Uterus (tissue), 4 donors: ENCODE measurements at places on chromosomes 2 and 18. TPM values are rescaled to one million over a fixed set of nuclear protein-coding genes. Genes with fewer than 3 reads are reported as not detected.

DNA sequence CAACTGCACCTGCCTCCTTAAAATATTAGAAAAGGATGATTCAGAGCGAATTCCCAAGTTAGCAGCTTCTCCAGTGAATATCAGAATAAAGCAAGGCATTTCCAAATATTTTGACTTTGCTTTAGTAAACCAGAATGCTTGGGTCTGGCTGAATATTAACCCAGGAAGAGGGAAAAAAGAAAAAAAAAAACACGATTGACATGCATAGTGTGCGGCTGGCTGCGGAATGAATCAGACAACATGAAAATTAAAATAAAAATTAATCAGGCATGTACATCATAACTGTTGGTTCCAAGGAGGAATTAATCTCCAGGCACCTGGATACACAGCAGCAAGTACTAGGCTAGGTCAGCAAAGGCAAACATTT lies 105.8 kb upstream of the NCKAP5 start:
- no peak for DNase-seq

- no peak for DNase-seq
Observed at GRCh38 chr2:6523476-6523875, 342.2 kb downstream of the CMPK2 start.

- no peak for DNase-seq
Observed at GRCh38 chr2:15695582-15696330, 104.1 kb downstream of the DDX1 start.

- no peak for DNase-seq
Observed at GRCh38 chr2:57534358-57534757, 512.2 kb upstream of the VRK2 start.

- no peak for DNase-seq
Observed at GRCh38 chr18:22031611-22032010, 137.8 kb upstream of the GATA6 start.

GRCh38 chr2:201006704-201007103 lies 43.2 kb upstream of the ORC2 start:
- DNase-seq = no peak

DNA sequence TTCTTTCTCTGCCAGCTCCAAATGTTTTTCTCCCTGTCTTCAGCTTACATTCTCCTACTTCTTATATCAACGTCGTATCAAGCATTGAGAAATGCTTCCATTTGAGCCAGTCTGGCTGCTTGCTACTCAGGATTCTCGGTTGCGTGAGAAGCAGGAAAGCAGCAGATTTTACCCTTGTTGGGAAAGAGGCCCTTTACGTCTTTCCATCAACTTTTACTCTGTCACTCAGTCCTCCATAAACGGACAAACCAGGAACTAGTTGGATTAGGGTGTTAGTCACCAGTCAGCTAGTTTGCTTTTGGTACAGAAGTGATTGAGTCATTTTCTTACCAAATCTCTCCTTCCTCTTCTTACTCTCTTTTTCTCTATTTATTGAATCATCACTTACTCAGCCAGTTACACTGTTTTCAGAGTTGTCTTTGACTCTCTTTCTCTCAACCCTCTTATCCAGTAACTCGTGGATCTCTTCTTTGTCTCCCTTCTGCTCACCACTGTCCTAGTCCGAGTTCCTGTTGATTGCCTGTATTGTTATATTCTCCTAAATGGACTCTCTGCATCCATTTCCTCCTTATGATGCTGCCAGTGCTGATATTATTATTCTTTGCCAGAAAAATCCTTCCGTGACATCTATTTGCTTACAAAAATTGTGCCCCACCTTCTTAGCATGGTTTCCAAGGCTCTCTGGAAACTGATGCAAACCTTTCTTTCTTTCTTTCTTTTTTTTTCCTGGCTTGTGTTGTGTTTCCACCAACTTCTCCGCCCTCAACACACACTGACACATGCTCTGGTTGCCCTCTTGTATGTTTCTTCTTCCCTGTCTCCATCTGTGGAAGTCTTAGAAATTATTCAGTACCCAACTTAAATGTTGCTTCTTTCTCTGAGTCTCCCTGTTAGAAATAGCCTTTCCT lies 61.5 kb downstream of the VRK2 start:
- no peak for DNase-seq

DNA sequence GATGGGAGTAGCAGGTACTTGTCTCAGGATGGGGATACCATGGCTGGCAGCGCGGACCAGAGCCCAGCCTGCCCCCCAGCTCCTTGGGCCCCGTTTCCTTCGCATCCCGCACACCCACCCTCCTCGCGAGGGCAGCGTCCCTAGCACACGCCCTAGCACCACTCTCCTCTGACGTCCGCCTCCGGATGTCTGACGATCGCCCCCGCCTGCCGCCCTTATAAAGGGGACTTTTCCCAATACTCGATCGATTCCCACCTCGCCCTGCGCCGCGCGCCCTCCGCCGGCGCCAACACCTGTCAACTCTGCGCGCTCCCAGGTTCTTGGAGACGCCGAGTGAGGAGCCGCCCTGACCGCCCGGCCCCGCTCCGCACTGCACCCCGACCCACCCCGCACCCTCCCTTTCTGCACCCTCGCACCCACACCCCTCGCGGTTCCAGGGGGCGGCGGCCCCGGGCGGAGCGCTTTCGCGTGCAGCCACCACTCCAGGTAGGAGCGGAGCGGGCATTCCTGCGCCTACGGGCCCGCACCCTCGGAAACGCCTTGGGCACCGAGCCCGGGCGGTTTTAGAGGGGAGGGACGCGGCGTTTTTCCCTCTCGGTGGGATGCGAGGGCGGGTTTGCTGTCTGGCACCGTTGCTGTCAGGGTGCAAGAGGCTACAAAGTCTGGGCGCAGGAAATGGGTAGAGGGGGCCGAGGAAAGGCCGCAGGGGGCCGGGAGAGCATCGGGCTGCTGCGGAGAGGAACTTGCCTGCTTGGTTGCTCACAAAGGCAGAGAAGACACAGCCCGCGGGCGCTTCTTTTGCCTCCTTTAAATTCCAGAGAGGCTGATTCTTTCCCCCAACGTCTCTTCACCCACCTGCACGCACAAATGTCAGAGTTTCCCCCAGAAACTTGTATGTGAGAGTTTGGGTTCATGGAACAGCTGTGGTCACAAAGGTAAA lies at the start of gene SLC5A7:
SLC5A7 (plus strand) TSS at position 247 of the 940 bp plus-strand sequence. CDS start 1,632 bp downstream, outside the sequence.
- no peak for DNase-seq

- no peak for DNase-seq
Observed at GRCh38 chr2:151161821-151162551, 99.7 kb downstream of the RBM43 start.

DNA sequence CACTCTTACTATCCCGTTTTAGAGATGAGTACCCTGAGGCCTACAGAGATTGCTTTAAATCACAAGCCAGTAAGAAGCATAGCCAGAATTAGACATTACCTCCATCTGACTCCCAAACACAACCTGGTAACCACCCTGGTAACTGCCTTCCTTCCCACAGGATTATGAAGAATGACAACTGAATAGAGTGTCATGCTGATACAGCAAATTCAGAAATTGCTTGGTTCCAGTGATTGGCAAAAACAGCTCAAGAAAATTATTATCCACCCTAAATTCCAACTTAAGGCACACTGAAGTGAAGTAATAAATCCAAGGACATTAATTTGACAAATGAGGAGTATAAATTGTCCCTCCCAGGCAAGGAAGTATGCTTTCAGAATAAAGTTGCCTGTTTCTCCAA lies 195.8 kb upstream of the RBMS1 start:
- DNase-seq = no peak

- no peak for DNase-seq
Observed at GRCh38 chr2:172381275-172382027, 45.9 kb upstream of the ITGA6 start.

- DNase-seq = no peak
Observed at GRCh38 chr2:15570104-15570503, 9.0 kb upstream of the NBAS start.

DNA sequence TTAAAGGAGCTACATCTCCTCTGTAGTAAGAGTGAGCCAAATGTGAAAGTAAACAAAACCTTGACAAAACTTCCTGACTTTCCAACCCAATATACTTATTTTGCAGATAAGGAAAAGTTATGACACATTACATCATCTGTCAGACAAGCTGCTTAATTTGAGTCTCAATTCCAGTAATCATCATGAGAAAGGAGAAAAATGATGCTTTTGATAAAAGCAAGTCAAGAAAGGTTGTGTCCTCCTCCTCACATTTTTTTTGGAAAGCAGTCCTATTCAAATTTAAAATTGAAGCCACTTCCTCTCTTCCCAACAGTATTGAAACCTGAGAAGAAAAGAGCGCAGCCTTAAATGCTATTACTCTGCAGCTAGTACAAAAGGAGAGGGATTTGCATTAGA lies 519.6 kb downstream of the LRP1B start:
- DNase-seq = no peak

GRCh38 chr2:129142465-129142864 lies 823.8 kb upstream of the HS6ST1 start:
- no peak for DNase-seq

GRCh38 chr18:31657823-31658669 lies 26.3 kb downstream of the B4GALT6 start:
- no peak for DNase-seq

- no peak for DNase-seq
Observed at GRCh38 chr2:204473224-204473623, 72.1 kb upstream of the PARD3B start.

DNA sequence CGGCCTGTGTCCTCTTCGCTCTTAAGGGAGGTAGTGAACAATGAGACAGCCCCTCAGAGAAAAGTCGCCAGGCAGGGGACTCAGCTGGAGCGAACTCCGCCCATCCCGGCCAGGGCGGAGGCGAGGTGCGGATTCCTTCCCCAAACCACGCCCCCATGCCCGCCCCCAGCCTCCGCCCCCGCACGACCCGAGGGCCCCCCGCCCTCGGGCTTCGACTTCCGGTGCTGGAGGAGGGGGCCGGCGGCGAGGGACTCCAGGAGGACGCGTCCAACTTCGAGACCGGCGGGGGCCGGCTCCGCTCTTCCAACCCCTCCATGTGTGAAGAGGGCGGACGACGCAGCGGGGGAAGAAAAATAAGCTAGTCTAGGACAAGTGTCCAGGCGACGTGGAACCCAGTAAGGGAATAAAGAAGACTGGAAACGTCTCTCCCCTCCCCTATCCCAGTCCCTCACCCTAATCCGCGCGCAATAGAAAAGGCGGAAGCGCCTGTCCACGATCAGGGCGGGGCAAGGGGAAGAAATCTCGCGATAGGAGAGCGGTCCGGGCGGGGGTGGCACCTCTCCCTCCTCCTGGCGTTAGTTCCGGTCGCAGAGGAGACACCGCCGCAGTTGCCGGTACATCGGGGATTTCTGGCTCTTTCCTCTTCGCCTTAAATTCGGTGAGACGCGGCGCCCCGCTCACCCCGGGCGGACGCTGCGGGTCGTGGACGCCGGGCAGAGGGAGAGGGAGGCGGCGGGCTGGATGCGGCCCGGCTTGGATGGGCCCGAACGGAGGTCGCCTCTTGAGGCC lies at the start of gene BZW1:
BZW1 (plus strand) TSS at position 578 of the 789 bp plus-strand sequence. CDS start 1,308 bp downstream, outside the sequence.
- DNase-seq = peak; percentile 96

- no peak for DNase-seq
Observed at GRCh38 chr2:170862286-170862902, 45.7 kb downstream of the GAD1 start.

GRCh38 chr2:28767337-28767736 lies 15.7 kb downstream of the PPP1CB start:
- no peak for DNase-seq

- no peak for DNase-seq
Observed at GRCh38 chr2:161046876-161047275, 113.4 kb upstream of the TANK start.

- DNase-seq = no peak
Observed at GRCh38 chr2:222883420-222883819, 22.6 kb downstream of the ACSL3 start.

GRCh38 chr2:160295519-160296207 lies 95.6 kb upstream of the ITGB6 start:
- DNase-seq = no peak

GRCh38 chr2:30191819-30192271 lies 39.5 kb upstream of the LBH start:
- no peak for DNase-seq

- no peak for DNase-seq
Observed at GRCh38 chr2:69581774-69582581, 61.6 kb downstream of the AAK1 start.

GRCh38 chr2:3214065-3214464 lies 163.6 kb downstream of the EIPR1 start:
- no peak for DNase-seq

DNA sequence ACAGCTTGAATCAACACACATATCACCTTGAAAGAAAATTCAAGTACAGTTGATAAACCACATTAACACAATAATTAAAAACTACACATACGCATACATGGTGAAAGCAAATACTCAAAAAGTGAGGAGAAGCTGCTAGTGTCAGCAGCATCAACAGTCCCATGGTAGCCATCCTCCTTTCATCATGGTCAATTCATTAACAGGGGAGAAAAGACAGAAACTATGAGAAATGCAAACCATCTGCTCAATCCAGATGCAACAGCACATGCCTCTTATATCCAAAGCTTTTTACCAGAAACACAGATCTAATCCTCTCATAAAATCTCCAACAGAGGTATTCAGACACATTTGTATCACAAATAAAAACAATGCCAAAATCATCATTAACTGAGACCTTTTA lies 81.9 kb upstream of the CHRNA1 start:
- no peak for DNase-seq

GRCh38 chr2:215517391-215517790 lies 81.5 kb upstream of the FN1 start:
- no peak for DNase-seq

- peak; percentile 42 for DNase-seq
Observed at GRCh38 chr2:153519257-153519875, 40.8 kb upstream of the RPRM start.

GRCh38 chr2:36359067-36359466 lies 3.5 kb downstream of the CRIM1 start:
- DNase-seq = no peak

VWC2L gene
- total RNA-seq = 0.21 TPM

C2orf66 gene
- 0.21 TPM for total RNA-seq

MGAT4A gene
- 78.5 TPM for total RNA-seq

RGPD4 gene
- total RNA-seq = not detected

UGT1A10 gene
- not detected for total RNA-seq

ANKRD44 gene
- total RNA-seq = 71.5 TPM

SLC1A4 gene
- 6.9 TPM for total RNA-seq

FN1 gene
- 267 TPM for total RNA-seq

MDH1 gene
- total RNA-seq = 80.1 TPM

PRKAG3 gene
- not detected for total RNA-seq
